NCI-H1436 treated with DMSO at 0.1 percent for 48 hours (cell line): ENCODE measurements at places on chromosomes 1 and 21.

DNA sequence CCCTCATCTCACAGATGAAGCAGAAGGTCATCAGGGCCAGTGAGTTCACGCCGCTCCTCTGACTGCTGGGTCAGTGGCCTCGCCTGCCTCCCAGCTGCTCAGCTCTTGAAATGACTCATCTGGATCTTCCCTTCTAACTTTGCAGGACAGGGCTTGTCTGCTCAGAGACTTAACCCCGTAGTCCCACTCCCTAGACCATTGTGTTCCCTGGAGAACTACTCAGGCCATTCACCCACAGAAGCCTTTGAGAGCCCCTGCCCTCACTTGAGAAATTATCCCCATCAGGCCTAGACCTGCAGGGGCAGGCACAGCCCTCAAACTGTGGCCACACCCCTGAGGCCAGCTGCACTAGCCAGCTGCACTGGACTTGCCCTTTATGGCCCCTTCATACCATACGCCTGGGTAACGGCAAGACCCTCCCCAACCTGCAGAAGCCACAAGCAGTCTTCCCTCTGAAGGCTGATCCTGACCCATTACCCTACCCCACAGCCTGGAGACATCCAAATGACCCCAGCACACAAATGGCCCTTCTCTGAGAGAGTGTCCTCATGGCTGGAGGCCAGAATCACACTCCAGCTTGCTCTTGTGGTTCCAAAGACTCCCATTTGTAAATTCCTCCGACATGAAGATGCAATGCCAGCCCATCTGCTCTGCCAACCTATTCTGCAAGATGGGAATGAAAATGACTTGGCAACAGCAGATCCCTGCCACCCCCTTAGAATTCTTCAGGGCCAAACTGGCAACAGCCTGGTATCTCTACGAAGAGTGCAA lies 33.2 kb downstream of the RCSD1 start:
- DNase-seq, result no peak

- no peak for DNase-seq
Observed at GRCh38 chr1:1835546-1835945, 55.3 kb downstream of the GNB1 start.

DNA sequence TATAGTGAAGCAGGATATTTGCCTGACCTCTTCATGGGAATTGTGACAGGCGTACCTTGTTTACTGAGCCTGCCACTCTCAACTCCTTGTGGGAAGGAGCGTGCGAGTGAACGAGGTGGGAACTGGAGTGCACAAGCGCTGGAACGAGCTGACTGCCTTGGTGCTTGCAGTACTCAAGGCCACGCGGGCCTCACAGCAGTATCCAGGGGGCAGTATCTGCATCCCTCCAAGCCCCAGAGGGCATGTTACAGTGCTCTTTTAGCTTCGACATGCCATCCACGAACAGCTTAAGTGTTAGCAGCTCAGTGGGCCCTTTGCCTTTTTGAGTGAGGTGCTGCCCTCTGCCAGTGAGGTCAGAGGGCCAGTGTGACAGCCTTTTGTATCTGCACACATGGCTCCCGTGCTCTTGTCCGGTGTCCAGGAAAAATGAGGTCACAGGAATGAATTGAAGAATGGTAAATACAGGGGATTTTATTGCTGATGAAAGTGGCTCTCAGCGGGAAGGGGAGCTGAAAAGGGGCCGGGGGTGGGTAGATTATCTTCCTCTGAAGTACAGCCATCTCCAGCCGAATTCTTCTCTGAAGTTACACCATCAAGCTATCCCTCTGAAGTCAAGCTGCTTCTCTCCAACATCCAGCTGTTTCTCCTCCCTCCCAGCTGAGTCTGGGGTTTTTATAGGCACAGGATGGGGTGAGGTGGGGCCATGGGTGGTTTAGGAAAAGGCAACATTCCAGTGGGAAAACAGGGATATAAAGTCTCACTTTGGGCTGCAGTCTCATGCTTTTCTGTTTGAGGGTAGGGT lies 69.3 kb downstream of the EPB41 start:
- no peak for DNase-seq

GRCh38 chr21:33682992-33683627 lies 40.8 kb downstream of the ITSN1 start:
- no peak for DNase-seq

GRCh38 chr1:32791881-32792280 lies 25.3 kb downstream of the YARS1 start:
- DNase-seq, result no peak

GRCh38 chr1:12179111-12179519 lies 12.3 kb downstream of the TNFRSF1B start:
- DNase-seq, result no peak

GRCh38 chr1:8361198-8361849 lies 43.4 kb downstream of the SLC45A1 start:
- DNase-seq, result no peak

- no peak for DNase-seq
Observed at GRCh38 chr1:8047686-8048445, 21.8 kb upstream of the ERRFI1 start.

- DNase-seq, result no peak
Observed at GRCh38 chr1:211623515-211623914, 44.6 kb upstream of the SLC30A1 start.

DNA sequence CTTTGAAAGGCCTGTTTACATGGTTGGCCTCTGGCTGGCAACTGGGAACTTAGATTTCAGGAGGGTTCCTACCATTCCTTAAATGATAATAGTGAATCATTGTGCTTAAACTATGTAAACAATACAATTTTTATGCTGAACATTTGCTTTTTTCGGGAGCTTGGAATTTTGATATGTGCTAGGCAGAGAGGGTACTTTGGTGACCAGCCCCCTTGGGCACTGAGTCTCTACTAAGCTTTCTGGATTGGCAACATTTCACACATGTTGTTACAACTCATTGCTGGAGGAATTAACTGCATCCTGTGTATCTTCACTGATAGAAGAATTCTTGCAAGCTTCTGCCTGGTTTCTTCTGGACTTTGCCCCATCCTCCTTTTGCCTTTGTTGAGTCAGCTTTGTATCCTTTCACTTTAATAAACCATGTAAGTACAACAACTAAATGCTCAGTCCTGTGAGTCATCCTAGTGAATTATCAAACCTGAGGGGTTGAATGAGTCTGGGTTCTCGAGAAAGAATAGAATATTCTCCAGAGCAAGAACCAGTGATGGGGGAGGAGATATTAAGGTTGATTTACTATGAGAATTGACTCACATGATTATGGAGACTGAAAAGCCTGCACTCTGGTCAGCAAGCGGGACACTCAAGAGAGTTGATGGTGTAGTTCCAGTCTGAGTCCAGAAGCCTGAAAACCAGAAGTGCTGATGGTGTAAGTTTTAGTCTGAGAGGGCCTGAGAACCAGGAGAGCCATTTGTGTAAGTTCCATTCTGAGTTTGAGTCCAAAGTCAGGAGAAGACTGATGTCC lies 3.1 kb upstream of the SLC16A4 start:
- no peak for DNase-seq

DNA sequence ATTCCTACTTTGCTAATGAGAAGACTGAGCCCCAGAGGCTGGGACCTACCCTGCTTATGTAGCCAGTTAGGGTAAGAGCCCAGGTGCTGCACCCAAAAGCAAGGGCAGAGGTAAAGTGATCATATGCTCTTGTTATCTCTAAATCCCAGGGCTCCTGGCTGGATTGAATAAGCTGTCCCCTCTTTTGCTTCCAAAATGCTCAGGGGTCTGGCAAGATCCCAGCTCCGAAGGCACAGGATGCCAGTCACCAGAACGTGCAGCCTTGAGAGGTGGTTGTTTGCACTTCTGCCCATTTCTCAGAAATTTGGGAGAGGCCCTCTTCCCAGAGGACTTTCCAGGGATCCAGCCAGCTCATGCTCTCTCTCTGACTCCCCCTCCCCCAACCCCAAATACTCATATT lies 142.4 kb upstream of the TMEM51 start:
- DNase-seq, result no peak

DNA sequence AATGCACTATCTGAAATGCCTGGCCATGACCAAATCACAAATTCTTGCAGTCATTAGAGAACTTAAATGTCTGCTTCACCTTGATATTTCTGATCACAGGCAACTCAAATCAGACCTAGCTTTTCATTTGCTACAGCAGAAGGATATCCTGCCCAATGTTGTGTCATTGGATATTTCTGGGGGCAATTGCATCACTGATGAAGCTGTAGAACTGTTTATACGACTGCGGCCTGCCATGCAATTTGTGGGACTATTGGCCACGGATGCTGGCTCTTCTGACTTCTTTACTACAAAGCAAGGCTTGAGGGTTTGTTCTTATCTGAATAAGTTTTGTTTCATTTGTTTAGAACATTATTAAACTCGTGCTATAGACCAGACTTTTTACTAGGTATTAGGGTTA lies 14.9 kb downstream of the ZYG11A start:
- no peak for DNase-seq

- DNase-seq, result no peak
Observed at GRCh38 chr1:89918127-89918793, 76.7 kb upstream of the ZNF326 start.

DNA sequence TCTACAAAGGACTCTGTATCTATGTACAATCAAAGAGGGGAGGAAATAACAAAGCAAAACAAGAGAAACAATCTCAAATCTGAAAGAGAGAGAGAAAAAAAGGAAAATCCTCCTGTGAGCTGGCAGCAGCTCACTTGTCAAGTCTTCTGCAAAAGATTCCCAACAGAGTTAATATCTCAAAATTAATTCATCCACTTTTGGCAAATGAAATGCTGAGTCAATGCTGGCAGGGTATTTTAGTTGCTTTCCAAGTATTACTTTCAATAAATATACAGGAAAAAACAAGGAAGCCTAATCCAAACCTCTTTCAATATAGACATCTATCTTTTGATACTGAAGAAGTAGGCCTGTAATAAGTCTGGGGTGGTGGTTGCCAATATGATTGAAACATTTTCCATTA lies 613.9 kb upstream of the NEGR1 start:
- DNase-seq, result no peak

- DNase-seq, result no peak
Observed at GRCh38 chr1:174406421-174406820, 41.3 kb upstream of the GPR52 start.

DNA sequence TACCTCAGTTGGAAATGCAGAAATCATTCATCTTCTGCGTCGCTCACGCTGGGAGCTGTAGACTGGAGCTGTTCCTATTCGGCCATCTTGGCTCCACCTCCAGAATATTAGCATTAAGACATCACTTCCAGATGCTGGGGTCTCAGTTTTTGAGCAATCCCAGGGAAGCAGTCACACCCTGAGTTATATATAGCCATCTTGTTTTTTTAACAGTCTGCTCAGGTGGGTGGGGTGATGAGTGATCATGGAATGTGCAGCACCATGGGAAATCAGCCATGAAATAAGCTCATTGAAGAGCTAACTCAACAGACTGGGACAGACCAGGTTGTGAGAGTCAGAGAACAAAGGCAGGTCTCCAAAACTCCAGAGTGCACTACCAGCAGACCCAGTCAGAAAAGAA lies 27.0 kb upstream of the HMGB4 start:
- no peak for DNase-seq

DNA sequence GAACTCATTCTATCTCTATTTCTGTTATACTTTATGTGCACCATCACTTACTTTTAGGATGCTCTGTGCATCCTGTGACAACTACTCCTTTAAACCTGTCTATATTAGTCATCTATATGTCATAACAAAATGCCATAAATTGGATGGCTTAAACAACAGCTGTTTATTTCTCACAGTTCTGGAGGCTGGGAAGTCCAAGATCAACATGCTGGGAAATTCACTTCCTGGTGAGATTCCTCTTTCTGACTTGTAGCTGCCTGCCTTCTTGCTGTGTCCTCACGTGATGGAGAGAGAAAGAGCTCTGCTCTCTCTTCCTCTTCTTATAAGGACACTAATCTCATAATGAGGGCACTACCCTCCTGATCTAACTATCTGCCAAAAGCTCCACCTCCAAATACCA lies 62.3 kb upstream of the RCOR3 start:
- DNase-seq, result no peak

GRCh38 chr21:17763288-17764037 lies 55.7 kb downstream of the C21orf91 start:
- DNase-seq, result no peak

- DNase-seq, result no peak
Observed at GRCh38 chr1:45541193-45541592, 9.4 kb upstream of the AKR1A1 start.

- DNase-seq, result no peak
Observed at GRCh38 chr1:89286549-89287180, 14.0 kb upstream of the GBP5 start.

DNA sequence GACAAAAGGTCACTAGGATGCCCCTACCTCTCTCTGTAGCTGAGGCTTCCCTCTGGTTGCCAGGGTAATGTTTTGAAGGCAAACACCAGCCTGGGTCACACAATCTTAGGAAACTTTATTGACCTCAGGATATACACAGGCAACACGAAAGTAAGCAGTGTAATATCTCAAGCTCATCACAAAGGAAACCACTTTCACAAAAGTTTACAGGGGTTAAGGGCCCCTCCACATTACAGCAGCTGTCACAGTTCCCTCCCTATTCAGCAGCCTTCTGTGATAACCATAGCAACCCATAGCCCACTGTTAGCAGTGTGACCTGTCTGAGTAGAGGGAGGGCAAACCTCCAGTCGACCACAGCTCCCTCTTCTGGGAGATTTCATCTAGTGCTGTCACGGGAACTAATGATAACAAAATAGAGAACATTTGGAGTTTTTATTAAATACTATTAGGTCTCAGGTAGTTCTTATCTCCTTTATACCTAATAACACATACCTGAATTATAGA lies 149.8 kb downstream of the PTPRC start:
- no peak for DNase-seq

DNA sequence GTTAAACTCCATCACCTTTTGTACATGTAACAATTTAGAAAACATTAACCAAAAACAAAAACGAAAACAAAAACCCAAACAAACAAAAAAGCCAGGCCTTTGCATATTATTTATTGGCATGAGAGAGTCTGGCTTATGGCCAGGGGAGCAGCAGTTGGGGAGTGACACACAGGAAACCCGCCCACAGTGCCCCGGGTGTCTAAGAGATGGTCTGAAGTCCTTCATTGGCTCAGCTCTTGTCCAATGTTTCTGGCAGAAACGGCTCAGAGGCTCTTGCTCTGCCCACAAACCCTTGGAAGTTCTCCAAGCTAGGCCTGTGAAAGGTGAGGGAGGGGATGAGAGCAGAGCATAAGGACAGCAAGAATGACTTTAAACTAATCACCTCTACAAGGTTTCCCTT lies 131.5 kb downstream of the CNIH3 start:
- DNase-seq, result no peak

GRCh38 chr1:6803357-6803756 lies 18.1 kb downstream of the CAMTA1 start:
- DNase-seq, result no peak

DNA sequence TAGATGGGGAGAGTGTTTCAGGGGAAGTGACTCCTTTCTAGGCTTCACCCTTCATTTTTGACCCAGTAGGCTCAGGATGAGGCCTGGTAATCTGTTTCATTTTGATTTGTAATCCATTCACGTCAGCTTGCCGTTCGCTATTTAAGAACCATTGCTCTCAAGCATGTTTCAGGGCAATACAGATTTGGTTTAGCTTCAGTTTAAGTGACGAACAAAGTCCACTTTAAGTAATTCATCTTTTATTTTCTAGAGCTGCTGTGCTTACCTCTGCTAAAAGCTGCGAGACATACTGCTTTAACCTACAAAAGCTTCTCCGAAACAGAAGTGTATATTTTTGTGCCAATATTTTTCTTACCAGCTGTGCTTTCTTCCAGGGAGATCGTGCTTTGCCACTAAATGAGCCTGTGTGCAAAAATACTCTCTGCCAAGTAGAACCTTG lies 8.9 kb upstream of the FMO3 start:
- no peak for DNase-seq

GRCh38 chr1:181094416-181095212 lies 6.1 kb downstream of the IER5 start:
- no peak for DNase-seq

GRCh38 chr1:234222561-234223280 lies 150.5 kb upstream of the COA6 start:
- no peak for DNase-seq
